Effector memory CD4-positive, alpha-beta T cell (primary cell): ENCODE measurements at places on chromosomes 16 and 17.

DNA sequence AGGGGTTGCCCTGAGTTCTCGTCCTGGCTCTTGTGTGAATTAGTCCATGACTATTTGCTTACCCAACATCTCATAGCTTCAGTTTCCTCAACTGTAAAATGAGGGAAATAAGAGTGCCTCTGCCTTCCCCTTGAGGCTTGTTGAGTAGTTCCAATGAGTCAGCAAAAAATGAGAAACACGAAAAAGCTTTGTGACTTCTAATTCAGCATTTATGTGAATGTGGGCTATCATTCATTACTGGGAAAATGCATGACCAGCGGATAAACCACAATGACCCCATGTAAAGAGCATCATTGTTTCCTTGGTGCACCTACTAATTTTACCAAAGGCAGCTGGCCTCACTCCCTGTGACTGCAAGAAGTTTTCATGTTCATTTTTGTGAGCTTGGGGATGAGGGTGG lies 374.6 kb upstream of the HSBP1 start:
- no peak for DNase-seq

DNA sequence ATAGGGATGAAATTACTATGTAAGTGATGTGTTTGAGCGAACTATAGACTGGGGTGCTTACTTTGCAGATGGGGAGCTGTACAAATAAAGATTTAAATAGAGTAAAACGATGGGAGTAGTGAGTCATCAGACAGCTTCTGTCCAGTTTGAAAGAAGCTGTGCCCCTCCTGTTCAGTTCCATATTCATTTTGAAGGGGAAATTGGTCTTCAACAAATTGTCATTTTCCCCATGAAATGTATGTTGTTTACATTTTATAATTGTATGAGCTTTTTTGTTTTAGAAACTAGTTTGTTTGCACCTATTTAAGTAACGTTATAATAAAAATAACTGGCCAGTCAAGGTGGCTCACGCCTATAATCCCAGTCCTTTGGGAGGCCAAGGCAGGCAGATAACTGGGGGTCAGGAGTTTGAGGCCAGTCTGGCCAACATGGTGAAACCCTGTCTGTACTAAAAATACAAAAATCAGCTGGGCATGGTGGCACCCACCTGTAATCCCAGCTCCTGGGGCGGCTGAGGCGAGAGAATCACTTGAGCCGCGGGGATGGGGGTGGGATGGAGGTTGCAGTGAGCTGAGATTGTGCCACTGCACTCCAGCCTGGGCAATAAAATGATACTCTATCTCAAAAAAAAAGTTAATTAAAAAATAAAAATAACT lies 20.2 kb downstream of the SEC14L1 start:
- no peak for DNase-seq

- DNase-seq, result no peak
Measured at GRCh38 chr16:47634727-47635126, 173.6 kb downstream of the PHKB start.

DNA sequence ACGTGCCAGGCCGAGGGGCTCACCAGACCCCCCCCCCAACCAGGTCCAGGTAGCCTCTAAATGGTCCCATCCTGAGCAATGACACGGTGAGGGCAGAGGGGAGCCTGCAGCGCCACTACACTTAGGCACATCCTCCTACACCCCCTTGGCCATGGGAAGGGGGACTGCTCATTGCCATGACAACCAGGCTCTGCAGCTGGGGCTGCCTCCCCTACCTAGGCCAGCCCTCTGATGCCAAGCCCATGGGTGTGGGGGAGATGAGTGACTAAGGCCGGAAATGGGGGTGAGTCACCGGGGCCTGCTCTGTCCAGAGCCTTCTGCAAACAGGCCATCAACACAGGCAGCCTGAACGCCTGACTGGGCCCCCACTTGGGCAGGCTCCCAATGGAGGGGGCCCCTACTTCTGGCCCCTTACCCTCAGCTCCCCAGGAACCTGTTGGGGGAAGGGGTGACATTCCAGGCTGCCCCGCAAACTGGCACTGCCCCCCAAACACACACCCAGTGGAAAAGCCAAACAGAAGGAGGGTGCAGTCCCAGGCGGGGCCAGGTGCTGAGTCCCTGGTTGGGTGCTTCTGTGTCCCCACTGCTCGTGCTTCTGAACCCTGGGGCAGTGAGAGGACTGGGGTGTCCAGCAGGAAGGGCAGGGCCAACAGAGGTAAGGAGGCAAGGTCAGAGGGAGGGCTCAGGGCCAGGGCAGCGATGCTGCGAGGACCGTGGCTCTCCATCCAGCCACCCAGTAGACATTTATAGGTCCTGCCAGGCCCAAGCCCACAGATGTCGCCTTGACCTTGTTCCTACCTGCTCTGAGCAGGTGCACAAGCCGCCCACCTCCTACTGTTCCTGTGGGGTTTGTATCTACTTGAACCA lies 8.2 kb downstream of the PLCD3 start:
- DNase-seq, result no peak
